ENCODE measurements at places on chromosomes 3 and 15.

DNA sequence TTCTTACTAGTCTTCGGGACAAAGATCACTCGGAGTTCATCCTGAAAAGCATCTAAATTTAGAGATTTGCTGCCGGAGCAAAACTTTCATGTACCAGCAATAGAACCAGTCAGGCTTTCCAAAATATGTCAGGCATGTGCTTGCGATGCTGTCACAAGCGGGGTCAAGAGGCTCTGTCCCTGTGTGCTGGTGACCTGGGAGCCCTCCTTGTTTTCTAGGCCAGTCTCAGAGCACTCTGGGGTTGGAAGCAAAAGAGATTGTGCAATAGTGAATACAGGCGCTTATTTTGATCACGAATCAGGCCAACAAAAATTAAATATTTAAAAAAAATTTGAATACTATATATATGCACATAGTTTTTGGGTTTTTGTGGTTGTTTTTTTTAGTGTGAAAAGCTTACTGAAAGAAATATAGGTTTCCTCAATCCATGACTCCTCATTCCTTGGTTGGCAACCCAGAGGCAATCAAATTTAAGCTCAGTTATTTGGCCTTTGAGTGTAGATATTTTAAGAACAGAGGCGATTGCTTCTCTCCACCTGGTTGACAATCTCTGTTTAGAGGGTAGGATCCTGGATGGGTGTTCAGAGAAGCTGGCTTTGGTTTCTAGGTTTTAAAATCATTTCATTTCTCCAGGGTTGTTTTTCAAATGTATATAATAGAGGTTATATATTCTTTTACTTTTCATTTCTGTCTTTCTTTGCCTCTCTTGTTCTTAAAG is 8.4 kb upstream of the KLHL24 start:
- DNase-seq, result no peak

DNA sequence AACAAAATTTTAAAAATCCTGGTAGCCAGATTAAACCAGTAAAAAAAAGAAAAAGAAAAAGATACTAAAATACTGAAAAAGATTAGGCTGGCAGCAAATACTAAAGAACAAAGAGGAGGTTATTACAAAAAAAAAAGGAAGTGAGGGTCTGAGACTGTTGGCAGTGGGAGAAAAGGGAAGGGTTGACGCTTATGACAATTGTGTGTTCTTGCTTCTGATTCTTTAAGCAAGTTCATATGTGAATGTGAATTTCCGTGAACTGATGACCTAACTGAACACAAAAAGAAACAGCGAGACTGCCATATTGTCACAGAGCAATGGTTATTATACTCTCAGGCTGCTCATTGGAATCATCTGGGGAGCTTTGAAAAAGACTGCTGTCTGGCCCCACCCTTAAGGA is 56.5 kb downstream of the ATP13A4 start:
- no peak for DNase-seq

DNA sequence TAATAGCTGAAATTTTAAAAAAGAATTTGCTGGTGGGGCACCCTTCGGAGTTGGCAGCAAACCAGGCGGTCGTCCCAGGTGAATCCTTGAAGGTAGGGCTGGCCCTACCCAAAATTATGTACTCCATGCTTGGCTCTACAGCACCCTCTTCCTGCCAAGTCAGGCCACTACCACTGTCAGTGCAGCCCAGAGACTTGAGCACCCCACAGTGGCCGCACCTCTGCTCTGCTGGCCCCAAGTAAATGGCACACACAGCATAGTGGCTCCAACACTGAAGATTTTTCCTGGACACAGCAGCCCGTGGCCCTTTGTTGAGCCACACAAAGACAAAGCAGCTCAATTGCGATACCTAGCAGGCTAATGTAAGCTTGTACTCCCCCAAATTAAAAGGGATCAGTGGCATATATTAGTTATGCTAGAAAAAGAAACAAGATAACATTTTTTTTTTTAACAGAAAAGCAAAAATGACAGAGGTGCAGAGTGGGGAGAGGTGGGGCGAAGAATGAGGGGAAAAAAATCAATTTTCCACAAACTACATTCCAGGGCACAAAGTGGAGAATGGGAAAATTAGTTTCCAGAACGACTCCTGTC is 250.5 kb downstream of the UACA start:
- no peak for DNase-seq

DNA sequence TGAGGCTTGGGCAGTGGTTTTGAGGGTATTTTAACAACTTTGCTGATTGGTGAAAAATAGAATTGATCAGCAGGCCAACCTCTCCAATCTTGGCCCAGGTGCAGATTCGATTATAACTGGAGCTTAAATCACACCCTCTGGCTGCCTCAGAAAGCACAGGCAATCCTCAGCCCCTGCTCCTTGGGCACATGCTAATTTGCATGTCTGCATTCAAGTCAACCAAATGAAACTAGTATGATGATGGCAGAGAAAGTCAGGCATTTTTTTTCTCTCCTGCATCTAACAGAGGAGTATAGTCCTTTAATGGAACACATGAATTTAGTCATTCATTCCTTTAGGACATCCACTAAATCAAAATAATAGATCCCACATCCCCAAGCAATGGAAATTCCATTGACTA is 16.8 kb upstream of the NMNAT3 start:
- no peak for DNase-seq

DNA sequence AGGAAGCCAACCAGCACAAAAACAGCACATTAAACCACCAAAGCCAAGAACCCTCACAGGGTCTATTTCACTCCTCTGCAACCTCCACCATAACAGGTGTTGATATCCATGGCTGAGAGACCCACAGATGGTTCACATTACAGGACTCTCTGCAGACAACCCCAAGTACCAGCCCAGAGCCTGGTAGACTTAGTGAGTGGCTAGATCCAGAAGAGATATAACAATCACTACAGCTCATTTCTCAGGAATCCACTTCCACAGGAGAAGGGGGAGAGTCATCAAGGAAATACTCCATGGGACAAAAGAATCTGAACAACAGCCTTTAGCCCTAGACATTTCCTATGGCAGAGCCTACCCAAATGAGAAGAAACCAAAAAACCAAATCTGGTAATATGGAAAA is 168.1 kb upstream of the CD96 start:
- DNase-seq, result no peak

DNA sequence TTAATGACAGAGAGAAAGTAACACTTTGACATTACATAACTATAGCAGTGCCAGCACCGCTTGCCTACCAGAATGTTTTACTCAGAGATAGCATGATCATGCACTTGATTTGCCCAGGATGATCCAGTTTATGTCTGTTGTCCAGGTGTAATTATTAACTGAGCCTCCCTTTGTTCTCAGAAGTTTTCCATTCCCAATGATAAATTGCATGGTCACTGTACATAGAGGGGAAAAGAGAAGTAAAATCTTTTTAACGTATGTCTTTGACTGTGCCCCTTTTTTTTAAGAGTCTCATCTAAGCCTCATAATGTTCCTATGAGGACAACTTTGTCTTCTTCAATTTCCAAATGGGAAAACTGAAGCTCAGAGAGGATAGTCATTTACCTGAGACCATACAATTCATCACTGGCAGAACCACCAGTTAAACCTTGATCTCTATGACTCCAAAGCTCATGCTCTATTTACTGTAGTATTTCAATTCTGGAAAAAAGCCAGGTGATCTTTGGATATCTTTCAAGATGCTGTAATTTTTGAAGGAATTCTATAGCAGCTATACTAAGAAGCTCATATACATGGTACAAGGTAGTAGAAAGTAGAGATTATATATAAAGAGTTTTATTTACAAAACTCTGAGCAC is 25.1 kb downstream of the C3orf85 start:
- DNase-seq, result no peak

GRCh38 chr3:133989936-133990702 is 39.6 kb downstream of the SLCO2A1 start:
- DNase-seq, result no peak

GRCh38 chr15:77038312-77039216 is 32.3 kb downstream of the TSPAN3 start:
- DNase-seq, result no peak

GRCh38 chr3:116848248-116848829 is 138.8 kb downstream of the TUSC7 start:
- DNase-seq, result no peak

DNA sequence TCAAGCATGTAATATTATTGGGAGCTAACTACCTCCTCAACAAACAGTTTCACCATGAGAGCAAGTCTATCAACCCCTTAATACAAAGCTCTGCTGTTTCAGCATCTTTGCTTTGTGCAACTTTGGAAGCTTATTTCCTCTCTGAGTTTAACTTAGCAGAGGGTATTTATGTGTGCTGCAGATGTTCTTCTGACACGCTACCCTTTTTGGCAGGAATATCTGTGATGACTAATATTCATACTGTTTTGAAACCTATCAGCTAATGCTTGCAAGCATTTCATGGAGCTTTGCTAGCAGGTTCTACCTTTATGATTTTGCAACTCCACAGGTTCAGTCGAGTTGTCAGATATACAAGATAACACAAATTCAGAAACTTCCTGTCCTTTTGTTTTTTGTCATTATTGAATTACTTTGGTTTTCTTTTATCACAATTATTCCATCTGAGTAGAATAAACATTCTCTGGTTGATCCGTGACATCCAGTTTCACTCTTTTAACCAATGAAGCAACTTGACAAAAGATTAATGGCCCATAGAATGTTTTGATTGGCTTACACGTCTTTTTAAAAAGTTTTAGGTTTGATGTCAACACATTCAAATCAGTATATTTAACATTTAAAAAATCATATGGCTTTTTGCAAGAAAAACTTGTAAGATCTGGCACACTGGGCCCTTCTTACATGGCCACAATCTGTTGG is 1.7 kb upstream of the SLC9A9 start:
- DNase-seq, result peak; percentile 85

DNA sequence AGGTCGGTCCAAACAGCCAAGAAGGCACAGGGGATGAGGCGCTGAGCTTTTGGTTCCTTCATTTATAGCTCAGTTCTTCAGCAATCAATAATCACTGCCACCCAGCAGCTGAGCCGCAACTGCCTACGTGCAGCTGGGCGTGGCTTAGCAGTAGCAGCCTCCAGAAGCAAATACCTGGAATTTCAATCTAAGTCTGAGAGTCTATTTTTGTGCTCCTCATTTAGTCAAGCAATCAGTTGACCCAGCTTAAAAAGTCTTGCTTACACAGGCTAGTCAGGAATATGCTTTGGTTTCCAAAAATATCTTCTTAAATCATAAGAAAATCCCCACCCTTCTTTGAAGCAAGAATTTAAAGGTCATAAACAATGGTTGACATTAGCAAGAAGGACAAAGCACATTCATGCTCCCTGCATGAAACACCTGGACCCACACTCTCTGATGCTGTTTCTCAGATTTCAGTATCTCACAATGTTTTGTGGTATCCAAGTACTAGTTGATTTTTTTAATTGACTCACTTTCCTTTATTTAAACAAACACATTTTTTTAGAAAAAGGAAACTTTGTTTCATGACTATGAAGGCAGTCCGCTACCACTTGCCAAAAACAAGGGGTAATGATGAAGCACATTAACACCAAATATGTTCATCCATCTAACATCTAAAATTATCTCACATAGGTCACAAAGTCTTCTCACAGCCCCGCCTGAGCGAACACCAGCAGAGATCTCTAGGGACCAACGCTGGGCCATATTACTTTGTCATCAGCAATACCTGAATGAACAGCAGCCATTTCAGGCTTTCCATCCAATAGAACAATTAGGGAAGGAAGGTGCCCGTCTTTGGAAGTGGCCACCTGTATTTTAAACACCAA is 106.1 kb downstream of the OXNAD1 start:
- DNase-seq, result no peak

GRCh38 chr15:42549032-42549491 is 424 bp downstream of the HAUS2 start:
- DNase-seq, result no peak

- DNase-seq, result peak; percentile 49
Observed at GRCh38 chr3:17195192-17195611, 310.4 kb downstream of the PLCL2 start.

DNA sequence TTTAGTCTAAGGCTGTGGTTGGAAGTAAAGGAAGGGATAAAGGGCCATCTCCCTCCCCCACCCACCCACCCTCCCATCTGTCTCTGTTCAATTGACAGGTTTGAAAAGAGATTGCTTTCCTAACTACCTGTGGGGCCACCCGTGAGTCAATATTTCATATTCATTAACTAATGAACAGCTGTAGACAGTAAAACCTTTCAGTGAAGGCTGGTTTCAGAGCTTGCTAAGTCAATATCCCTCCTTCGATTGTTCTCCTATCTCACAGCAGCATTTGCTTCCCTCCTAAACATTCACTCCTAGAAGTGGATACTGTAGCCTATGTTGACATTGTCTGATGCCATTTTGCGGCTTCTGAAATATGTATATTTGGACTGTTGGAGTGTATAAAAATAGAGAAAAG is 85.9 kb upstream of the SYNPR start:
- no peak for DNase-seq

GRCh38 chr3:177473184-177473583 is 275.9 kb upstream of the TBL1XR1 start:
- DNase-seq, result no peak

GRCh38 chr3:193554811-193555210 is at the start of gene ATP13A4:
Gene ATP13A4 (minus strand): TSS chr3:193554895. CDS start chr3:193554799, 96 bp downstream.
- DNase-seq, result no peak

DNA sequence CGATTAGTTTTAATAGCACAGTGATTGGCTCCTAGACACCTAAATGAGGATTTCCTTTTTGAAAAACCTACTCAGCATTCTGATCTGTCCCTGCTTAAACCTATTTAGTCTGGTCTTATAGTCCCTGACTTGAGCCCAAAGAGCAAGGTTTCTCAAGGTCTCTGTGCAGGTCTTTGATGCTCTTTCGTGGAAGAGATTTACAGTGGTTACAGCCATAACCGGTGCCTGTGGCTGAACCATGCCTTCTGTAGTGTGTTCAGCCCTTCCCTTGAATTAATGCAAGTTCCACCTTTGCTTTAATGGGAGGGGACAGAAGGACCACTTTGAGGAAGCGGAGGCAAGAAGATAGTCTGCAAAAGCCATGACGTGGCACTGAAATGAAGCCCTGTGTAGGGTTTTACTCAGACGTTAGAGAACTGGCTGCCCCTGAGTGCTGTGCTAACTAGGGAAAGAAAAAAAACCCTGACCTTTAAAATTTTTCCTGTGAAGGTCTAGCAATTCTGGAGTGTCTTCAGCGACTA is 43.0 kb downstream of the ZBTB38 start:
- no peak for DNase-seq

GRCh38 chr15:100920516-100921135 is 1.5 kb downstream of the LRRK1 start:
- no peak for DNase-seq

GRCh38 chr3:123993818-123994217 is 1.9 kb upstream of the ROPN1 start:
- no peak for DNase-seq

DNA sequence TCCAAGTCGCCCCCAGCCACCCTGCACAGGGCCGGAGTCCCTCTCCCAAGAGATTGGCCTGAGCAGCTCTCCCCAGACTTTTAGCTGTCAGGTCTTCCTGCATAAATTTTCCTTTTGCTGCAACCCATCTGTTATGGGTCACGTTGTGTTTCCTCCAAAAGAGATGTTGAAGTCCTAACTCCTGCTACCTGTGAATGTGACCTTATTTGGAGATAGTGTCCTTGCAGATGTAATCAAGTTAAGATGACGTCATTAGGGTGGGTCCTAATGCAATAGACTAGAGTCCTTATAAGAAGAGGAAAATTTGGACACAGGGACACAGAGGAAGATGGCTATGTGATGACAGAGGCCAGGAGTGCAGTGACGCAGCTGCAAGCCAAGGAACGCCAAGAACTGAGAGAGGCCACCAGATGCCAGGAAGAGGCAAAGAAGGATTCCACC is 13.2 kb upstream of the SLC6A6 start:
- DNase-seq, result no peak
